ENCODE measurements at places on chromosomes 5 and 9. TPM values are rescaled to one million over a fixed set of nuclear protein-coding genes. Genes with fewer than 3 reads are reported as not detected.

Gene DIPK1B
- 4.7 TPM for total RNA-seq

Gene BAG1
- 99.6 TPM for total RNA-seq

Gene COL5A1
- total RNA-seq: 6.3 TPM

Gene SH3RF2
- total RNA-seq: 18.0 TPM

Gene KLF4
- 3.2 TPM for total RNA-seq

Gene RANBP17
- 10.6 TPM for total RNA-seq

Gene ABO
- 10.2 TPM for total RNA-seq

Gene TMEM215
- not detected for total RNA-seq

Gene CD274
- total RNA-seq: 1.9 TPM

GRCh38 chr9:129027685-129028191 is 393 bp downstream of the SH3GLB2 start:
- DNase-seq: no peak
- no peaks in the 10 kb centered on the region for H3K27me3 ChIP-seq

GRCh38 chr9:14061936-14062585 is 251.9 kb downstream of the NFIB start:
- H3K27me3 ChIP-seq: no peaks in the 10 kb centered on the region
- no peak overlapping the region for H3K4me3 ChIP-seq
- DNase-seq: no peak
- H3K4me1 ChIP-seq: no peaks in the 10 kb centered on the region

GRCh38 chr5:108813673-108814072 is 66.0 kb downstream of the FER start:
- no peaks in the 10 kb centered on the region for H3K4me1 ChIP-seq
- no peak overlapping the region for H3K4me3 ChIP-seq
- no peak for DNase-seq
- no peak overlapping the region for H3K27ac ChIP-seq
- H3K27me3 ChIP-seq: no peaks in the 10 kb centered on the region

GRCh38 chr5:82641331-82642003 is 363.3 kb upstream of the RPS23 start:
- no peaks in the 10 kb centered on the region for H3K36me3 ChIP-seq
- no peak overlapping the region for H3K27ac ChIP-seq
- H3K4me1 ChIP-seq: peaks cover 4% of the 10 kb centered on the region
- H3K27me3 ChIP-seq: no peaks in the 10 kb centered on the region

DNA sequence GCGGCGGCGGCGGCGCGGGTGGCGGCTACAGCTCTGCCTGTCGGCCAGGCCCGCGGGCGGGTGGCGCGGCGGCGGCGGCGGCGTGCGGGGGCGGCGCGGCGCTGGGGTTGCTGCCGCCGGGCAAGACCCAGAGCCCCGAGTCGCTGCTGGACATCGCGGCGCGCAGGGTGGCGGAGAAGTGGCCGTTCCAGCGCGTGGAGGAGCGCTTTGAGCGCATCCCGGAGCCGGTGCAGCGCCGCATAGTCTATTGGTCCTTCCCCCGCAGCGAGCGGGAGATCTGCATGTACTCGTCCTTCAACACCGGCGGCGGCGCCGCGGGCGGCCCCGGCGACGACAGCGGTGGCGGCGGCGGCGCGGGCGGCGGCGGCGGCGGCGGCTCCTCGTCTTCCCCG is 296 bp downstream of the ZSWIM6 start:
- H3K4me1 ChIP-seq: peaks cover 14% of the 10 kb centered on the region
- H3K36me3 ChIP-seq: no peaks in the 10 kb centered on the region
- H3K27ac ChIP-seq: no peak overlapping the region

GRCh38 chr9:27715651-27716050 is 142.4 kb upstream of the C9orf72 start:
- H3K36me3 ChIP-seq: no peaks in the 10 kb centered on the region
- no peak overlapping the region for H3K4me3 ChIP-seq
- DNase-seq: no peak
- H3K27ac ChIP-seq: no peak overlapping the region
- H3K4me1 ChIP-seq: no peaks in the 10 kb centered on the region

GRCh38 chr5:59267033-59267432 is 626.5 kb downstream of the PDE4D start:
- H3K4me1 ChIP-seq: peaks cover 11% of the 10 kb centered on the region
- no peak overlapping the region for H3K27ac ChIP-seq
- DNase-seq: no peak
- H3K36me3 ChIP-seq: no peaks in the 10 kb centered on the region

DNA sequence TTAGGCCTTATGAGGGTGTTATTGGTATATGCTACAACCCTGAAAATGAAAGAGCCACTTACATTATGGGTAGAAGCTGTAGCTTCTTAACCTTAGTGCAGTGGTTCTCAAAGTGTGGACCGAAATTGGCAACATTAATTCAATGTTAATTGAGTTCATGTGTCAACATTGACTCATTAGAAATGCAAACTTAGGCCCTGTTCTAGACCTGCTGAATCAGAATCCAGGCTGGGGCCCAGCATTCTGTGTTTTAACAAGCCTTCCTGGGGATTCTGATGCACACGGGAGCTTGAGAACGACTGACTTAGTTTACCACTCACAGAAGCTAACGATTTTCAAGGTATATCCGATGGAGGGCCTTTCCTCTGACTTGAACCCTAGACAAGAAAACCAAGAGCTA is 7.3 kb downstream of the VLDLR start:
- peaks cover 42% of the 10 kb centered on the region for H3K4me1 ChIP-seq
- no peak for DNase-seq
- no peak overlapping the region for H3K27ac ChIP-seq
- no peak overlapping the region for H3K4me3 ChIP-seq
- no peaks in the 10 kb centered on the region for H3K36me3 ChIP-seq

- no peak for DNase-seq
- no peaks in the 10 kb centered on the region for H3K27me3 ChIP-seq
- no peaks in the 10 kb centered on the region for H3K36me3 ChIP-seq
Measured at GRCh38 chr5:155150012-155150411, 136.5 kb downstream of the KIF4B start.

DNA sequence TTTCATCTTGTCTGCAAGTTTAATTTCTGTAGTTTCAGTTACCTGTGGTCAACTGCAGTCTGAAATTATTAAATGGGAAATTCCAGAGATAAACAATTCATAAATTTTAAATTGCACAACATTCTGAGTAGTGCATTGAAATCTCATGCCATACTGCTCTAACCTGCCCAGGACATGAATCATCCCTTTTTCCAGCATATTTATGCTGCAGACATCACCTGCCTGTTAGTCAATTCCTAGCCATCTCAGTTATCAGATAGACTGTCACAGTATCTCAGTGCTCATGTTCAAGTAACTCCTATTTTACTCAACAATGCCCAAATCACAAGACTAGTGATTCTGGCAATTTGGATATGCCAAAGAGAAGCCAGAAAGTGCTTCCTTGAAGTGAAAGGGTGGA is 223.0 kb upstream of the GRIA1 start:
- H3K36me3 ChIP-seq: no peaks in the 10 kb centered on the region
- H3K4me3 ChIP-seq: no peak overlapping the region
- no peaks in the 10 kb centered on the region for H3K4me1 ChIP-seq
- no peak for DNase-seq
- no peaks in the 10 kb centered on the region for H3K27me3 ChIP-seq

DNA sequence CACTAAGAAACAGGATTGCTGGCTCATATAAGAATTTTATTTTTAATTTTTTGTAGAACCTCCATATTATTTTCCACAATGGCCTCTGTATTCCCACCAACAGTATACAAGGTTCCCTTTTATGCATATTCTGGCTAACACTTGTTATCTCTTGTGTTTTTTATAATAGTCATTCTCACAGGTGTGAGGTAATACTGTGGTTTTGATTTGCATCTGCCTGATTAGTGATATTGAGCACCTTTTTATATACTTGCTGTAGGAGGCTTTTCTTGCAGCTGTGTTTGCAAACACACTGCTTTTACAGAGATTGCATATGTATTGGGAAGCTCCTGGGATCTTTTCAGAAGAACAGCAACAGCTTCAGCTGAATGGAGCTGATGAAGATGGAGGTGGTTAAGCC is 164.8 kb downstream of the DEPDC1B start:
- no peaks in the 10 kb centered on the region for H3K27me3 ChIP-seq
- H3K4me1 ChIP-seq: no peaks in the 10 kb centered on the region
- H3K4me3 ChIP-seq: no peak overlapping the region
- DNase-seq: no peak
- H3K27ac ChIP-seq: no peak overlapping the region
- H3K36me3 ChIP-seq: no peaks in the 10 kb centered on the region

DNA sequence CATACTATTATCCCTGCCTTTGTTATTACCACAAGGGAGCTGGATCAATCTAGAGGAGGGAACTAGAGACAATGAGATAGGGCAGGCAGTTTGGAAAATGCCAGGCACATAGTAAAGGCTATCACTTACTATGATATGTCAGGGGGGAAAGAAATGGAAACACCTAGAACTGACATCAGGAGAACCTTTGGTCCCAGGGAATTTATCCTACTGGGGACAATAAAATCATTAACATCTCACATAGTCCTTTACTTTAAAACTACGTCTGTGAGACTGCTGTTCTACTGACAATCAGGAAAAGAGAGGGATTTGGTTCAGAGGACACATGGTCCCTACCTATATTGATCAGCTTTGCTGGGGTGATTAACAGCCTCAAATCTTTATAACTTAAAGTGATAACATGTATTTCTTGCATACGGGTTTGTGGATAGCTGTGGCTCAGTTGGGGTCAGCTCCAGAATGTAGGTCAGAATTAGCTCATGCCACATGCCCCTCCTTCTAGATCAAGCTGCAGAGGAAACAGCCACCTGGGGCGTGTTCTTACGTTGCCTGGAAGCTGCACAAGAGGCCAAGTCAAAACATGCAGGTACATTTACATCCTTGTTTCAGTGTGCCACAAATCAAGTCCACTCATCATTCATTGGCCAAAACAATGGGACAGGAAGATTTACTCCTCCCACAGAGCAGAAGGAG is 43.9 kb upstream of the ALDOB start:
- DNase-seq: peak; percentile 41
- no peak overlapping the region for H3K27ac ChIP-seq
- peaks cover 5% of the 10 kb centered on the region for H3K4me1 ChIP-seq
- no peaks in the 10 kb centered on the region for H3K36me3 ChIP-seq
- no peaks in the 10 kb centered on the region for H3K27me3 ChIP-seq

DNA sequence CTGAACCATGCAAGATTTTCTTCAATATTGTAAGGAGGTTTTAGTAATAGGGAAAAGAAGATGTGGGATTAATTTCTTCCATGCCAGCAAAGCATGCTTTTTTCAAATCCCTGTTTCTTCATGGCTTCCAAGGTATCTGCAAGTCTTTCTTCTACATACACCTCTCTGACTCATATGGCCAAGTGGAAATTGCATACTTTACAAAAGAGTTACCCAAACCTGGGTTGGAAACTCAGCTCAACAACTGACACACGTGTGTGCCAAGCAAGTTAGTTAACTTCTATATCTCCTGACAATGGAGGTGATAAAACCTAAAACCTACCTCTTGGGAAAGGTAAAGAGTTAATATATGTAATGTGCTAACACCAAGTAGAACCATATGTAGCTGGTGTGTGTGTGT is 28.5 kb upstream of the MAMDC2 start:
- no peaks in the 10 kb centered on the region for H3K36me3 ChIP-seq
- H3K4me1 ChIP-seq: no peaks in the 10 kb centered on the region
- no peak for DNase-seq
- no peak overlapping the region for H3K27ac ChIP-seq
- no peak overlapping the region for H3K4me3 ChIP-seq

DNA sequence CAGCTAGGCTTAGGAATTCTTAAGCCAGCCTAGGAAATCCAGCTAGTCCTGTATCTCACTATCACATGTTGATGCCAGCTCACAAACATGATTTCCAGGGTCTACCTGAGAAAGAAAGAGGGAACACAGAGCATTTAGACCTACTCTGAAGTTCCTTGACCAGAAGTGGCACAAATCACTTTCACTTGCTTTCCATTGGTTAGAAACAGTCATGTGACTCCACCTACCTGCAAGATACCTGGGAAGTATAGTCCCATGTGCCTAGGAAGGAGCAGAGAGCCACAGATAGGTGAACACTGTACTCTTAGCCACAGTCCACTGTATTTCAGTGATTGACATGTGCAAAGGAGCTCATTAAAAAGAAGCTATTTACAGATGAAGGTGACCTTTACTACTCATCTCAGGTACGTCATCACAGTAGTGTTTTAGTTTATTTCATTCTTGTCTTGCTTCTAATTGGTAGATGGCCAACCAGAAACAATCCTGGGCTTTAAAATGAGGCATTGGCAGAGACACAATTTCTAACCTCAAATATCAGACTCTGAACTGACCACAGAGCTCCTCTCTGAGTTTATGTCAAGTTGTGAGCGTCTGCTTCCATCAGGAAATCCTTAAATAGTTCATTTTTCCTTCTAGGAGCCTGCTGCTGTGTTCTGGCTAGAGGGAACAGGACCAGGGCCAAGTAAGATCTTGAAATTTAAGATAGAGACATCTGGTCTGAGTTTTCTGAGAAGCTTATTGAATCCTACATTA is 340.7 kb downstream of the TLE4 start:
- no peak overlapping the region for H3K27ac ChIP-seq
- no peaks in the 10 kb centered on the region for H3K27me3 ChIP-seq
- no peak for DNase-seq
- H3K4me3 ChIP-seq: no peak overlapping the region
- H3K36me3 ChIP-seq: no peaks in the 10 kb centered on the region
- H3K4me1 ChIP-seq: no peaks in the 10 kb centered on the region

DNA sequence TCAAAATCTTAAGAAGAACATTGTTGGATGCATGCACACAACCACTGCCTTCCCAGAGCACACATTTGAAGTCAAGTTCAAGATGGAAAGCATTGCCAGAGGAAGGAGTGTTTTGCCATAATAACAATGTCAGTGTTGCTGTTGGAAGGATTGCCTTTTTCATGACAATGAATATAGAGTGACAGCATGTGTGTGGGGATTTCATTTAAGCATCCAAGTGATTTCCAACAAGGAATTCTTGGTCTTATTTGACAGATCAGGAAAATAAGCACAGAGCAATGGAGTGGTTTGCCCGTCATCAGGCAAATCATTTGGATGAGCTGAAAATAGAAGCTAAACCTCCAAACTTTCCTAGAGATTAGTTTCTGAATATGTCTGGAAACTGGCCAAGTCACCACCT is 140.0 kb upstream of the RAI14 start:
- no peaks in the 10 kb centered on the region for H3K36me3 ChIP-seq
- no peak overlapping the region for H3K4me3 ChIP-seq
- no peak for DNase-seq
- H3K27me3 ChIP-seq: no peaks in the 10 kb centered on the region
- H3K27ac ChIP-seq: no peak overlapping the region

DNA sequence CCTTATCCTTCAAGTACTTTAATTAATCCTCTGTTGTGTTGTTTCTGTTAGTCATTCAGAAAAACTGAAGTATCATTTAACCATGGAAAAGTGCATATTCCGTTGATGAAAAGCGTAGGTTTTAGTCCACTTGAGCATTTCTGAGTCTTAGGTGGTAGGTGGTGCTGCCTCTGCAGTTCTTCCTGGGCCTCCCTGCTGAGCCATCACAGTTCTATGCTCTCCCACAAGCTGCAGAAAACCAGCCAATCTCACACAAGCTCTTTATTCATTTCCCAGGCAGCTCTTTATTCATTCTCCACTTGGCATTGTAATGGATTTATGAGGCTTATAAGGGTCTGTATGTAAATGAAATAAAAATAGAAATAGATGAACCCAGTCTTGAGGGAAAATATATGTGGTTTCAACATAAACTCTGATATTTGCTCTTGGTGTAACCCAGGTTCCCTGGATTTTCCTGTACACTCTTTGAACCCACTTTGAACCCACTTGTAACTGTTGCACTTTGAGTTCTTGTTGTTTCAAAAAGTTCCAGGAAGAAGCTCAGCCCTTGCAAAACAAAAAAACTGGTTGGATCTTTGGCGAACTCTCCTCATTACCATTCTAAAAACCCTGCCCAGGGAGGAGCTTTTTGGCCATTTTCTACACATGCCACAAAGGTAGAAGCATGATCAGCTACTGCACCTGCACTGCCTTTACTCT is 56.0 kb downstream of the ZNF510 start:
- H3K27ac ChIP-seq: no peak overlapping the region
- no peak overlapping the region for H3K4me3 ChIP-seq
- no peak for DNase-seq
- no peaks in the 10 kb centered on the region for H3K27me3 ChIP-seq
